ENCODE measurements at places on chromosomes 2 and 18.

DNA sequence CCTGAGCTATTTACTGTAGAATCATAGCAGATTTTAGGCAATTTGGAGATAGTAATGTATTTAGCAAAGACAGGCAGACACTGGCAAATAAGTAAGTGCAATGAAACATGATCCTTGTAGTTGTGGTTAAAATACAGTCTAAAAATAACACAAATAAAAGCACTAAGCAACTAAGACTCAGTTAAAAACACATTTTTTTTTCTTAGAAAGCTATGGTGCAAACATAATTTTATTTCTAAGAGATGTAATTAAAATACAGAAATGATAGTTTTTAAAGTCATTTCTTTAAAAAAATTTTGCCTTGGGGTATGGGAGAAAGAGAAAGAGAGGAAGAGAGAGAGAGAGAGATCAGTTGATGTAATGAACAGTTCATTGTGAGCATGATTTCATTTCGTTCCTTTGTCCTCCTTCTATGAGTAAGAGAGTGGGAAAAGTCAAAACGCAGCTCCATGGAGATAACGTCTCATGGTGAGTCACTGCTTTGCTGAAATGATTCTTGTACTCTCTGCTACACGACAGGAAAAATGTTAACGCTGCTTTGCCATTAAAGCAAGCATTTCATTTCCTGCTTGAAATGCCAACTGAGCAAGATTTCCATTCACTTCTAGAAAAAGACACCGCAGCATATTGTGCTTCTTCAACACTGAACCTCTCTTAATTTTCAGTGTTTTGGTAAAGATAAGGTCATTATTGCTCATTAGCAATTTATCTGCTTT, 61.3 kb upstream of the PGAP1 start:
- DNase-seq = no peak

- peak; percentile 23 for DNase-seq
Observed at GRCh38 chr2:16155766-16156165, 215.4 kb downstream of the MYCN start.

GRCh38 chr2:134738141-134738870, 19.5 kb upstream of the TMEM163 start:
- no peak for DNase-seq

GRCh38 chr2:153218851-153219250, 259.7 kb downstream of the RPRM start:
- DNase-seq = no peak

- peak; percentile 71 for DNase-seq
Observed at GRCh38 chr2:238061315-238062202, 758 bp downstream of the SCLY start.

- DNase-seq = no peak
Observed at GRCh38 chr2:100840519-100840918, 20.6 kb downstream of the NPAS2 start.

- DNase-seq = no peak
Observed at GRCh38 chr2:129437725-129438124, 541.7 kb upstream of the RAB6C start.

- DNase-seq = peak; percentile 85
Observed at GRCh38 chr18:37778417-37779165, 213.0 kb upstream of the CELF4 start.

GRCh38 chr2:216302981-216303676, 69.2 kb downstream of the MARCHF4 start:
- peak; percentile 93 for DNase-seq

- no peak for DNase-seq
Observed at GRCh38 chr2:38448692-38449410, 71.8 kb upstream of the ATL2 start.

GRCh38 chr2:133511679-133512078, 56.6 kb downstream of the NCKAP5 start:
- no peak for DNase-seq

GRCh38 chr18:58596265-58596681, 32.6 kb downstream of the ALPK2 start:
- peak; percentile 21 for DNase-seq

GRCh38 chr2:177597759-177598158, 205.2 kb downstream of the AGPS start:
- peak; percentile 68 for DNase-seq

- peak; percentile 61 for DNase-seq
Observed at GRCh38 chr2:191165176-191165643, 14.4 kb upstream of the STAT4 start.

DNA sequence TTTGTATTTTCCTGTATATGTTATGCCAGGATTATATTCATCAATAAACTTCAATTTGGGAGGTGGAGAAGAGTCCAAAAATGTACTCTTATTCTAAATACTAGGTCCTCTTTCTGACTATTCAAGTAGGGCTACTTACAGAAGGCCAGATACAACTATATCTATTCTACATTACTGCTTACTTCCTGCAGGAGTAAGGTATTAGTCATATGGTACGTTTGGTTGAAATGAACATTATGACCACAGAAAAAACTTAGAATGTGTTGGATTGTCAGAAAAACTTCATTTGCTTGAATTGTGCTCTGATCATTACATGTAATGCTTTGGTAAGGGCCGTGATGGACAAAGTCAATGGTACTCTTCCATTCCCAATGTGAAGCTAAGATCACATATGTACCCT, 35.0 kb downstream of the STAT4 start:
- no peak for DNase-seq

- DNase-seq = no peak
Observed at GRCh38 chr2:173948842-173949241, 16.3 kb downstream of the SP3 start.

DNA sequence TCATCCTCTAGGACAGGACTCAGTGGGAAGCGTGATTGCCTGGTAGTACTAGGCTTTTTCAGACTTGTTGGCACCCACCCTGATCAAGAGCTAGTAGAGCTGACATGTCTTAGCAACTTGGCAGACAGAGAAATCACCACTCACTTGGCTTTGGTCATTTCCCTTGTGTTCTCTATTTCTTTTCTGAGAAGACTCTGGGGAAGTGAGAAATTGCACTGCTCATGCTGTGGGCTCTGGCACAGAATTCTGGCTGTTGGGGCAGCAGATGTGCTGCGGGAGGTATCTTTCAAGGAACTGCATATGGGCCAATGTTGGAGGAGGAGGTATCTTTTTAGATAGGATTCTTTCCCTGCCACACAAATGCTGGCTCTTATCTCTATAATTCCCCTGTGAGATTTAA, 529.1 kb upstream of the MEX3C start:
- no peak for DNase-seq

GRCh38 chr2:175852879-175853615, 149.0 kb downstream of the LNPK start:
- DNase-seq = no peak

DNA sequence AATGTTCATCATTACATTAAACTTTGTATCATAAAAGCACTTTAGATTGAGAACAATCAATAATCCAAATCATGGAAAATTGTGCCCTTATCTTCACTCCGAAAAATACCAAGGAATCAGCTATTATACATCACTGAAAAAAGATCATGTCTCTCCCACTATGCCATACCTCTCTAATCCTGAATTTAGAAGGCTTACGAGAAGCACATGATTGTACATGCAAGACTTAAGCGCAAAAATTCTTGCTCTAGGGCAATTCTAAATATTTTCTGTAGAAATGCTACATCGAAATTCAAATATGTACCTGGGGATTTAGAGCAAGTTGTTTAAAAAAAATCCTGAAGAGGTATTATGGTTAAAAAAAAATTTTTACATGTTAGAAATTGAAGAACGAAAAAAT, 1.3 kb downstream of the CYTIP start:
- DNase-seq = no peak

- no peak for DNase-seq
Observed at GRCh38 chr2:71605173-71605641, 151.8 kb downstream of the DYSF start.

DNA sequence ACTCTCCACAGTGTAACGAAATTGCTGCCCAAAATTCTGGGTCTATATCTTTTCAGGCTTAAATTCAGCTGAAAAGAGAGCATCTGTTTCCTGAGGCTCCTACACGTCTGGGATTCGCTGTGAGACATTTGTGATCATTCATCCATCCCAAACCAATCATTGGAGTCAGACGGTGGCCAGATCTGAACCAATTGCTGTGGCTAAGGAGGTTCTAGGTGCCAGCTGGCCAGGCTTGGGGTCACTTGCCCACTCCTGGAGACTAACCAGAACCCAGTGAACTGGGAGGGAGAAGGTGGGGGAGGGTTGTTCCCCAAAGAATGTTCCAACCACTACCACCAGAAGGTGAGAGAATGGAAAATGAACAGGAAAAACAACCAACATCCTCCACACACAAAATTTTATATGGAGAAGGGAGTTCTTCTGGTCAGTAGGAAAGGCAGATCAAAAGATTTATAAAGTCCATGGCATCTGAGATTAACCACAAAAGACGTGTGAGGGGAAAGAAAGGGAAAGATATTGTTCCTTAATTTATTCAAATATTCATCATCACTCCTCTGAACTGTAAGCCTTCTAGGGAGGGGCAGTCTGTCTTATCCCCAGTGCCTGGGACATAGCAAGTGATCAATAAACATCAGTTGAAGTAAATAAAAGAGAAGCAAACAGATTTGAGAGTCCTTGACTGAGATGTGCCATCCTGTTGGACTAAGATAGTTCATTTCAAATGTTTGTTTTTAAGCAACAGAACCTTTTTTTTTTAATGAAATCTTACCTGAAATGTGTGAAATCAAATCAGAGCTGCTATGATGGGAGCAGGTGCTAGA, 3.0 kb upstream of the RTKN start:
- no peak for DNase-seq

DNA sequence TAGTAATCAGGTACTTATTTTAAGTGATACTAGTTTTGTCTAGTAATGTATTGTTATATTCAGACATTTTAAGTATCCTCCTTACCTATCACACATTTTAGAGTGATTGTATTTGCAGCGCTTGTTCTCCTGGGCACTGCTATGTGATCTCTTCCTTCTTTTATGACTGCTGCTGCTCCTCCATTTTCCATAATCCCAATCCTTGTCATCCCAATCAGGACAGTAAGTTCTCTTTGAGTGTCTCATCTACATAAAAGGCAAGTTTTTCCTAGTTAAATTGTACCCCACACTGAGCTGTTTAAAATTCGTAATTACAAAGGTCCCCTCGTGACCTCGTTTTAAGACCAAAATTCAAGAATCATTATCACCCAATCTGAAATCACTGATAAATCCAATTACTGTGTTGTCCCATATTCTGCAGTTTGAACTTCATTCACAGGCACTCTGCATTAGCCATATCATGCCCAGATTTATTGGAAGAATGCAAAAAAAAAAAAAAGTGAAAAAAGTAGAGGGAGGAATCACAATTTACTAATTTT, 2.8 kb downstream of the CLK1 start:
- peak; percentile 41 for DNase-seq

DNA sequence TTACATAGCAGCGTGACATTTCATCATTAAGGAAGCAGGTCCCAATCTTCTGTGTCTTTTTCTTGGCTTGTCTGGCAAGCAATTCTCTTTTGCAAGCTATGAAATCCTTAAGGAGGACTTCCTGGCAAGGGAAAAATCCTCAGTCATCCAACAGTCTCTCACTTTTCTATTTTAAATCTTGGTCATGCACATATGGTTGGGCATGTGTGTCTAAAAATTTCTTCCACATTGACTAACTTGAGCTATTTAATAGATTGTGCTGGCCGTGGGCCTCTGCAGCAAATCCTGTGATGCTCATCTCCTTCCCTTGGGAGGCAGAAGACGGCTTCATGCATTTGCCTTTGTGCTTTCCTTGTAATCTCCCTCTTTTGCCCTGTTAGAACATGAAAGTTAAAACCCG, 634.3 kb upstream of the FANCL start:
- DNase-seq = no peak

DNA sequence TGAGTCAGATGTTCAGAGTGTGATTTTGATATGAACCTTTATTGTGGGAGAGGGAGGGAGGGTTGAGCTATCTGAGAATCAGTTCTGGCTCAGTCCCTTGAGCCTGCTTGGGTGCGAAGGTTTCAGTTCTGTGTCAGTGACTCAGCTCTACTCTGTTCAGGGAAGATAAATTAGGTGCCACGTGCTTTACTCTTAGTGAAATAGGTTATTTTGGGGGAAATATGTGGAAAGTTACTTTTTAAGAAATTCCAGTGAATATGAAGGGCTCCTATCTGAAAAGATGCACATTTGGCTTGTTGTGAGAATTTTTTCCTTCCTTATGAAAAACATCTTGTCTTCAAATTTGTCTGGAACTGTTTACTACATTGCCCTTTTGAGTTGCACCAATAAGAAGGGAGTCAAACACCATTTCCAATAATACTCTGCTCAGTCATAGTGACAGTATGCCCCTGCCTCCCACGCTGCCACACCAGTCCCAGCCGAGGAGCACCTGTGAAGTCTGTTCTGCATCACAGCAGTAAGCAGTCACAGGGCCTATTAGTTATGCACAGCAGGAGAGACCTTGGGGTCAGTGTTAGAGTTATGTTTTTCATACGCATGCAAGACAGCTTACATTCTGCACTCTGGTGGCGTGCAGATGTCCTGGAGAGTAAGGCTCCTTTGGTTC, 32.8 kb upstream of the DNAH7 start:
- no peak for DNase-seq

- no peak for DNase-seq
Observed at GRCh38 chr18:7638321-7638720, 71.2 kb downstream of the PTPRM start.

DNA sequence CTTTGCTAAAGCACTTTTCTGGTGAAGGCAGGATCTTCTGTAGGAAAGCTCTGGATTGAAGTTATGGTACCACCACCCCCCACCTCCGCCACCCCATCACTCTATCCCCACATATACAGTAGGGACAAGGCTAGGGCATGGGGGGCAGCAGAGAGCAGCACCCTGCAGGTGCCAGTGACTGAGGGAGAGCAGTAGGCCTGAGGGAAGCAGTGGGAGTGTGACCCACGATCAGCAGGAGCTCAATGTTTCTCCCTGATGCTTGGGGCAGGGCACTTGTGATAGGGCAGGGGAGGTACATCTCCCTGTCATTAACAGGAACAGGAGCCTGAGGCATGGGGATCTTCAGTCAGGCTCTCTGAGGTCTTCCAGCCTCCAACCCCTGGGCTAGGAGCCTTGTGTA, 121.6 kb downstream of the ZFP36L2 start:
- DNase-seq = no peak

DNA sequence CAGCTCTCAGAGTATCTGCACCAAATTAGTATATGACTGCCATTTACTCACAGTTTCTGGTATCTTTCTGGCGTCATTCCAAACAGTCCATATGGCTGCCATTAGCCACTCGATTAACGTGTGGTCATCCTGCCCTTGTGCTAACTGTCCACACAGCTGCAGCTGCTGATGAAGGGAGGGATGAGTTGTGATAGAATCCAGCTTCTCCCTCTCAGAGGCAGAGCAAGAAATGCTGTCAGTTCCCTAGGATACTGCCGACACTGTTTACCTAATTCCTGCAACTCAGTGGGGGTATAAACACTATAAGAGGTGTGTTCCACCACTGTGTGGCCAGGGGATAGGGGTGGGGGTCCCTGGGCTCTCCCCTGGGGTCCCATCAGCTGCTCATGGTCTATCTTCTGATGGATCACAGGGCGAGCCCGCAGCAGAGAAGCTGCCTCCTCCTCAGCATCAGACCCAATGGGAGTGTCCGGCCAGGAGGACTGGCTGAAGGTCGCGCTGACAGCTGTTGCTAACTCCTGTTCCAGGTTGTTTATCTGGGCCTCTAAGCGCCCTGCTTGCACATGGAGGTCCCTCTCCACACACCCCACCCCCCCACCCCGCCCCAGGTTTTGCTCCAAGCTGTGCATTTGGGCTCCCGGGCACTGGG, 17.3 kb upstream of the KLHL23 start:
- peak; percentile 73 for DNase-seq

GRCh38 chr2:33709951-33710350, 110.9 kb upstream of the FAM98A start:
- DNase-seq = no peak

- no peak for DNase-seq
Observed at GRCh38 chr2:158805936-158806335, 10.8 kb downstream of the DAPL1 start.

- DNase-seq = peak; percentile 89
Observed at GRCh38 chr2:64063924-64064331, 44.7 kb upstream of the VPS54 start.

Measured in NCI-H82 (cell line).